T-helper 1 cell (primary cell): ENCODE measurements at places on chromosomes 1 and 21.

GRCh38 chr21:32315511-32316281 is 17.0 kb downstream of the MRAP start:
- no peak for DNase-seq

- DNase-seq, result no peak
Observed at GRCh38 chr21:35478161-35479064, 429.3 kb upstream of the RUNX1 start.

GRCh38 chr1:228998179-228998578 is 262.9 kb downstream of the RHOU start:
- DNase-seq, result no peak

DNA sequence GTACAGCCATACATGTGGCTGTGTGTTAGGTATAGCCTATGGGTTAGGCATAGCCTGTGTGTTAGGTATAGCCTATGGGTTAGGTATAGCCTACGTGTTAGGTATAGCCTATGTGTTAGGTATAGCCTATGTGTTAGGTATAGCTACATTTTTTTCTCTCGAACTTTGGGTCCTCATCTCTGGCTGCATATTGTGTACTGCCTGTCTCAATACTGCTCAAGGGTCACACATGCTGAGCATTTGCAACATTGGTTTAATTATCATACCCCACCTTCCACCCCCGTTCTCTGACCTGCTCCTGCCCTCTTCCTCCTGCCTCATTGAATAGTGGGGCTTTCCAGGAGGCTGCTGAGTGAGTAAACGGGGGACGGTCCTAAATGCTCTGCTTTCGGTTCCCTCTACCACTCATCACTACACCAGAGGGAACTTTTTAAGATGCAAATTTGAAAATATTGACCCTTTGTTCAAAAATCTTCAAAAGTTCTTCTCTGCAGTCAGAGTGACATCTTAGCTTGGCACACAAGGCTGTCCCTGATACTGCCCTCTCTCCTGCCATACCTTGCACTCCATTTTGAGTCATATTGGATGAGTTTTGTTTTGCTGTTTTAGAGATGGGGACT is 17.8 kb downstream of the OR2B11 start:
- DNase-seq, result no peak
